CD4-positive, alpha-beta T cell treated with Interleukin-21 for 1 hour (primary cell): ENCODE measurements at places on chromosomes 3 and 15.
A peak's percentile ranks its signal among the peaks of the same experiment; 100 is the strongest.

DNA sequence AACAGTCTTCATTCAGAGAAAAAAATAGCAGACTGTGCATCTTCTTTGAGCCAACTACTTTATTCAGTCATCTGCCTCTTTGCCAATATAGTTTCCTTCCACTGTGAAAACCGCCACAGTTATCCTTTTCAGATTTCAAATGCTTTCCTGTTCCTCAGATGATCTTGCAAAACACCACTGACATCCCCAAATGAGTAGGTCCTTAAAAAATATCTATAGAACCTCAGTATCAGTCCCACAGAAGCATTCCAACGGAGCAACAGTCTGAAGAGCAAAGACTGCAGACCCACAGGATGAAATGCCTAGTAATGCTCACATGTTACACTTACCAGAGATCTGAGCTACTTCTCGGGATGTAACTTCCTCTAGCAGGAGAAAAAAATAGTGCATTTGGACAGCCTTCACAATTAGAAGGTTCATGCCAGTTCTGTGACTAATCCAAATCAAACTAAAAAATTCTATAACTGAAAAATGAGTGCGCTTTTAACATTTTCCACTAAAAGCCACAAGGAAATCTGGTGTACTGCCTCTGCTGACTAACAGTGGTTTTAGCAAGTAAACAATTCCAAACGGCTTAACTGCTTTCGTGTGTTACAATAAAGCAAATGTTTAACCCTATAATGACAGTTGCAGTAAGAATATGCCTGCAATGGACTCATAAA lies at the start of gene ANKRD28:
TSS of gene ANKRD28 (minus strand) at position 338 of the 662 bp plus-strand sequence. CDS start 1,458 bp downstream, outside the sequence.
- peak; percentile 67 for DNase-seq

GRCh38 chr3:42498034-42498433 lies 4.4 kb upstream of the VIPR1 start:
- no peak for DNase-seq

DNA sequence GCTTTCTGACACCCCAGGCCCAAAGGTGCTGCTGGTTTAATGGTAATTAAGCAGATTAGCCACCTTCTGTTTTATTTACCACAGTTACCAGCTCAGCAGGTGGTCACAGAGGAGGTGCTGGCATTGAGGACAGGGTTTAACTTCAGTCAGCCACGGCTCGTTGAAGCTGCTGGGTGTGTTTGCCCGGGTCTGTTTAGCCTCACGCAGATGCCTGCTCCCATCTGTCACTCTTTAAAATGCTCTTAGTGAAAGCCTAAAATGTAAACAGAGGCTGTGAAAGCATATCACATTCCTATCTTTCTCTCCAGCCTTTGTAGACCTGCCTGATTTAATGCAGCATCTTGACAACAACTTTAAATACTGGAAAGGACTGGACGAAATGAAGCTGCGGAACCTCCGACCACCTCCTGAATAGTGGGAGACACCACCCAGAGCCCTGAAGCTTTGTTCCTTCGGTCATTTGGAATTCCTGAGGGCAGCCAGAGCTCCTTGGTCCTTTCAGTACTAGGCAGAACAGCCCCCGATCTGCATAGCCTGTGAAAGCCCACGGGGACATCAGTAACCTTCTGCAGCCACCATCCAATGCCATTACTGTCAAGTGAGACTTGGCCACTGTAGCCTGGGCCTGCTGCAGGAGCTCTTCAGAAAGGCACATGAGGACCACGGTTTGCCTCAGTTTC lies 156.0 kb downstream of the PDE8A start:
- no peak for DNase-seq

GRCh38 chr15:93361703-93362102 lies 272.7 kb upstream of the RGMA start:
- DNase-seq = no peak

GRCh38 chr3:186473166-186473565 lies 71.0 kb downstream of the CRYGS start:
- DNase-seq = no peak

DNA sequence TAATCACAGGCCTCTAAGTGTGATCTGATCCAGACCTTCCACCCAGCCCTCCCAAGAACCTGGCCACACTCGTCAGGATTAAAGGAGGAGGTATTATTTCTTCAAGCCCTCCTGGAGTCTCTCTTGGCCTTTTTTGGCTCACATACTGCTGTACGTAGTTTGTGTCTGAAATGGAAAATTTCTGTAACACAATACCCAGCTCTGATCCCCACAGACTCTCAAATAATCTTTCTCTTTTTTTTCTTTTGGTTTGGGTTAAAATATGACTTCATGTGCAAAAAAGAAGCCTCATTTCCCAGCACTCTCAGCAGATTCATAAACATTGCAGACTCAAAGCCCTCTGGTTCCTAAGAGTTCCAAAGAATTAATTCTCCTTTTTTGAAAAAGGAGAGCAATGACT lies 96.5 kb upstream of the PHLDB2 start:
- no peak for DNase-seq

- DNase-seq = no peak
Measured at GRCh38 chr15:54560417-54560816, 582.2 kb downstream of the UNC13C start.
